ENCODE measurements at places on chromosomes 1 and 21.

GRCh38 chr1:238582816-238583215, 692.1 kb upstream of the ZP4 start:
- no peak for DNase-seq

DNA sequence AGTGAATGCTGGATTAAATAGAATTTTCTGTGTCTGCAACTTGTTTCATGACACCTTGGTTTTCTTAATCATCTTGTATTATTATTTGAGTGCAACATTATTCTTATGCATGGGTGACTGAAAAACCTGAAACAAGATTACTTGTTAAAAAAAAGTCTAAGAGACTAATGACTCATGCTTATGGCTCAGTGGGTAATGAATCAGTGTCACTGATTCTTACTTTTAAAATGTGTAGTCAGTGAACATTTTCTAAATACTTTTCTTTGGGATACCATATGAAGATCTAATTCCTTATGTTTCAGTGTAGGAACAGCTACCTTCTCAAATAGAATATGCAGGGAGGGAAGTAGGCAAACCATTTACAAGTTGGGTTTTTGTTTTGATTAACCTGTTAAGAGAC, 65.5 kb downstream of the PRKAA2 start:
- no peak for DNase-seq

- DNase-seq = no peak
These were observed 131.2 kb downstream of the AKT3 start for GRCh38 chr1:243718893-243719292.

DNA sequence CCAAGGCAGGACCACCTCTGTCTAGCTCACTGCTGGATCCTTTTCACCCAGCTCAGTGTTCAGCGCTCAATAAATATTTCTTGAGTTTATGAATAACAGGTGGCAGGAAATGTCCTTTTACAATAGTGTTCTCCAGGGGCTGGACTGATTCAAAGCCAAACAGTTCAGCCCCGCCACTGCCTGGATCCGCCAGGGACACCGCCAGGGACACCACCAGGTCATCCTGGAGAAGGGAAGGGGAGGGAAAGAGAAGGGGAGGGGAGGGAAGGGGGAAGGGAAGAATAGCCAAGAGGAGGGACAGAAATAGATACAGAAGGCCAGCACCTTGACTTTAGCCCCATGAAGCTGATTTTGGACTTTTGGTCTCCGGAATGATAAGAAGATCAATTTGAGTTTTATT, 255.6 kb downstream of the GRIK3 start:
- DNase-seq = no peak

DNA sequence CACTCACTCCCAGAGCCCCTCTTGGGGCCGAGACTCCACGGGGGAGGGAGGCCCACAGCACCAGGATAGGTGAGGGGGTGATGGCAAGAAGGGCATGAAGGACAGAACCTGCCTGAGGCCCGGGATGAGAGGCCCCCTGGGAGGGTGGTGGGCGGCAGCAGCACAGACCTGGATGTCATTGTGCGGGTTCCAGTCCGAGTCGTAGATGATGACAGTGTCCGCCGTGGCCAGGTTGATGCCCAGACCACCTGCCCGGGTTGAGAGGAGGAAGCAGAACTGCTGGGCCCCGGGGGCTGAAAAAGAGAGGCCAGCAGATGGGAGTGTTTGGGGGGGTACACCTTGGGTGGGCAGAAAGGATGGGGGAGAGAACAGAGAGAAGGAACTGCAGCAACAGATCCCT, 50.1 kb downstream of the CHD5 start:
- no peak for DNase-seq

DNA sequence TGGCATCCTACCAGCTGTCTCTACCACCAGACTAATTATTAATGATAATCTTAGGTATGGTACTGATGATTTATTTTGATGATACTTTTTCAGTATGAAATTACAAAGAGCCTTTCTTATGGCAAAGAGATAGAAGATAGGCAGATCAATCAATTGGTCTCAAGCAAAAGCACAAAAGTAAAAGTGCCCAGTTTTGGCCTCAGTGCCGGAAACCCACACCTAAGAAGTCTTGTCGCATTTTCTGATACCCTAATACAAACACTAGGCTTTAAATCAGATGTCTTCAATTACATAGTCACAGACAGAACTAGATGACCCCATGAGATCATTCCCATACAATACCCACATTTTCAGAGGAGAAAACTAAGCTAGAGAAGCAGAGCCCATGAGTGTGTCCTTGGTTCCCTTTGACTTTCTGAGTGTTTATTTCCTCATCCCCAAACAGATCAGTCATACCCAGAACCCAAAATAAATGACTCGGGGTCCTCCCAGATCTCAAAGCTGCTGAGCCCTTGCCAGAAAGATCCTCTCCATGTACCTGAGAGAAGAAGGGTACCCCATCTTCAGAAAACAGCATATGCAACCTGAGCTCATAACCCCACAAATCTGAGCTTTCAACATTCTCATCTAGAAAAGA, 7.7 kb downstream of the ITPKB start:
- DNase-seq = no peak

GRCh38 chr1:33327587-33328325, 6.9 kb upstream of the A3GALT2 start:
- no peak for DNase-seq

- DNase-seq = no peak
These were observed 1.2 kb upstream of the FHAD1 start for GRCh38 chr1:15245593-15246360.

All from hypothalamus (tissue), 51 donors.